ENCODE measurements at places on chromosomes 7 and 10.

DNA sequence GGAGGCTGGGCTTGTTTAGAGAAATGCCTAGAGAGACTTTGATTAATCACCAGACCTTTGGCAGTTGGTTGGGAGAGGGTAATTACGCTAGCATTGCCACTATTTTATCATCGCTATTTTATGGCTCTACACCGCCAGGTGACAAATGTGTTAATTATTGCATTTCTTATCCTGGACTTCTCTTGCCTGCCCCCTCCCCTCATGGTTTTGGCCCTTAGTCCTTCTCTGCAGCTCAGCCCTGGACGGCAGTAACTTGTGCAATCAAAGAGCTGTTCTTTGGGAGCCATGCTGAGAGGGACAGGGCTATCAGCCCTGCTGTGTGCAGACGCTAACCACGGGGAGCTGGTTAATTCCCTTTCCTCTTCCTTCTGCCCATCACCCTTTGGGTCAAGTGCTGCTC, 585.0 kb downstream of the AUTS2 start:
- no peak for DNase-seq

GRCh38 chr10:70562036-70562755, 40.3 kb downstream of the PRF1 start:
- no peak for DNase-seq

DNA sequence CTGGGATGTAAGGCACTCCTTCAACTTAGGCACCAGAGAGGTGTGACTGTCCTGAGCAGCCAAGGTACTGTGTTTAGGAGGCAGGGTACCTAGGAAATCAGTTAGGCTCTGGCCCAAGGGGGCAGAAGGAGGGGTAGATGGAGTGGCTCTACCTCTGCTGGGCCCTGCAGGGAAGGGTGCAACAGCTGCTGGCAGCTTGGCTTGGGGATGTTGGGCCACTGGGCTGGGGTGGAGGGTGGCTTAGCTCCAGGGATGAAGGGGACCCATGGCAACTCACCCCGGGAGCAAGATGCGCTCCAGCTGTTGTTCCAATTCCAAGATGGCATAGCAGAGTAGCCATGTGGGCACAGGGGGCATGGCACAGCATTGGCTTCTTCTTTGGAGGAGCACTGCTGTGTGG, 42.1 kb downstream of the NEURL1 start:
- DNase-seq: no peak

DNA sequence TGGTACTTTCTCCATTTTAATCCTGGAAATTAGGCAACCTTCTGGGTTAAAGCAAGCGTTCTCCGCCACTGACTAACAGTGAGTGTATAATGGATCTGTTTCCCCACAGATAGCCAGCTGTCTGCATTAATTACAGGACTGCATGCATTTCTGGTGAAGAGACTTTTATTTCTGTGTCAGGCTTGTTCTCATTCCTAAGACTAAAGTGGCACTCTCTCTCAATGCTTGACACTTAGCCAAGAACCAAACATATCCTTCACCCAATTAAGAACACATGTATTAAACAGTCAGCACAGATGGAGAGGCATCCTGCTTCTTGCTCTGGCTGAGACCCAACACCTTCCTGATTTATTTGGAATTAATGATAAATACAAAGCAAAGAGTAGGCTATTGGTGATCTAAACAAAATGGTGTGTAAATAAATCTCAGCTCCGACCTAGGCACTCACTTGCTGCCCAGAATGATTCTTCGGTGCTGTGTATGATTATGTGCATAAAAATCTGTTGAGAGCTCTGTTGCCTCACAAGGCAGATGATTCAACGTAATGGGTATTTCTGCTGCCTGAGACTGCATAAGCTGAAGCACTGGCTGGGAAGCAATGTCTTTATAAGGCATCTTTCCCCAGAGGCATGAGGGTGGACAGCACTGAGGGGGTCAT, 16.8 kb downstream of the CALU start:
- DNase-seq: no peak

DNA sequence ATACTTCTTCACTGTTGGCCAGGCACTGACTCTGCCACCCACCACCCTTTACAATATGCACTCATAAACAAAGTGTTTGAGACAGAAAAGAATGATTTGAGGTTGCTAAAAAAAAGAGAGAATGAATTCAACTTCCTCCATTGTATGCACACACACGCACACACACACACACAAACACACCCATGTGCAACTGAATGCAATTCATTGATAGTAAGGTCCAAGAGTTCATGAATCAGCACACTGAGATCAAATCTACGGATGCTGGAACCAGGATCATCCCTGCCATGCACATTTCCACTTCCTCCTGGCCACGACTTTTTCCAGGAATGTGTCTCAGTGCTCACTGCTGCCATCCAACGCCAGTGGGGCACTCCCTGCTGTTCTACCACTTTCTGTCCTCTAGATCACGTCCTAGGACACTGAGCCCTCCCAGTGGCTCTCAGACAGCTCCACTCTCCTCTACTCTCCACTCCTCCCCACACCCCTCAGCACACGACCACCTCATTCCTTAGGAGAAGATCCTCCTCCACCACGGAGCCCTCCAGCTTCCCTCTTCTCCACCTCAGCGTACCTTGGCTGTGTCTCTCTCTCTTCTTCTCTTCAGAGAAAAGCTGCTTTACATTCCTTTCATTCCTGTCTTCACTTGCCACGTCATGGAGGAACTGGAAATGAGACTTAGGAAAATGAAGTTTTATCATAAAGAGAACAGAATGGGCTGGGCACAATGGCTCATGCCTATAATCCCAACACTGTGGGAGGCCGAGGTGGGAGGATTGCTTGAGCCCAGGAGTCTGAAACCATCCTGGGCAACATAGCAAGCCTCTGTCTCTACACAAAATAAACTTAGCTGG, 12.0 kb upstream of the TMEM213 start:
- no peak for DNase-seq

- no peak for DNase-seq
Measured at GRCh38 chr7:72446591-72447462, 34.7 kb upstream of the CALN1 start.

DNA sequence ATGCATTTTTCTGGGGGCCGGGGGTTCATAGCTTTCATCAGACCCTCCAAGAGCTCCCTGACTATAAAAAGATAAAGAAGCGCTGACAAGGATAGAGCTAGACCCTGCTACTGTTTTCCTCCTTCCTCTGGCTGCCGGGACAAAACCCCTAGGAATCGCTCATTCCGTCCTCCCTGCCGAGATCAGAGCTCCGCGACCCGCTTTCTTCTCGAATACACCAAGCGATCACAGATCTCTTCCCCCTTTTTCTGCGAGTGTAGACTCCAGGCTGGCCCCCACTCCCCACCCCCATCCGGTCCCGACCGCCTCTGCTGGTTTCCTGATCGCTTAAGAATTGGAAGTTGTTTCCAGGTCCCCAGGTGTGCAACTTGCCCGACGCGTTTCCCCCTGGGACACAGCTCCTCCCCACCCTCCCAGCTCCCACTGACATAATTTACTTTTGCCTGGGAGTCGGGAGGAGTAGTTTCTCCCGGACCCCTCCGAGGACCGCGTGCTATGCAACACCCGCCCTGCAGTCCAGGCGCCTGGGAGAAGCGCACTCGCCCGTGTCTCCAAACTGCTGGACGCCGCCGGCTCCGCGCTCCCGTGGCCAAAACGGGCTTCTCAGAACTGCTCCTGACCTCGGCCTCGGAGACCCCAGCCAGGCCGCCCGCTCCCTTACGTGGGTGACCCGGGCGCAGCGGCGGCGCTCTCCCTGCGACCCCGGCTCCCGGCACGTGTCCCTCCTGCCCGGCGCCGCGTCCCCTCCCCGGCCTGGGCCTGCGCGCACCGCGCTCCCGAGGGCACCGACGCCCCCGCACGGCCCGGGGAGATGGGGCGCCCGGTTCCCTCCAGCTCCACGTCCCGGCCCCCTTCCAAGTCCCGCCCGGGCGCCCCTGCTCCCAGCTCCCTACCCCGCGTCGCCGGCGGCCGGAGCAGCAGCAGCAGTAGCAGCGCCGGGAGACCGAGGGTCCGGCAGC, 552 bp downstream of the IL15RA start:
- peak; percentile 29 for DNase-seq

- no peak for DNase-seq
Measured at GRCh38 chr10:32005050-32005449, 51.2 kb downstream of the KIF5B start.

DNA sequence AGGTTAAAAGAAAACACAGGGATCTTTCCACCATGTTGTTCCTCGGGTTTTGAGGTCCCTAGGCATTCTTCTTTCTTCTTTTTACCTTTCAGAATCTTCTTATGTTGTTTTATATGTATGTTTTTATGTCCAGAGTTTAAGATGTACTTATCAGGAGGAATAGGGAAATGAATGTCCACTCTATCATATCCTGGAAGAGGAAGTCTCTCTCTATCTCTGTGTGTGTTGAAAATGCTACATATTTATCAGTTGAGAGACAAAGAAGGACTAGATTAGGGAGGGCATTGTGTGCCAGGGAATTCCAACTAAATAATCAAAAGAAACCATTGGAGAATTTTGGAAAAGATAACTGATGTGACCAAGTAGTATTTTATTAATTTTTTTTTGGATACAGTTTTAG, 200.5 kb upstream of the POT1 start:
- DNase-seq: no peak

DNA sequence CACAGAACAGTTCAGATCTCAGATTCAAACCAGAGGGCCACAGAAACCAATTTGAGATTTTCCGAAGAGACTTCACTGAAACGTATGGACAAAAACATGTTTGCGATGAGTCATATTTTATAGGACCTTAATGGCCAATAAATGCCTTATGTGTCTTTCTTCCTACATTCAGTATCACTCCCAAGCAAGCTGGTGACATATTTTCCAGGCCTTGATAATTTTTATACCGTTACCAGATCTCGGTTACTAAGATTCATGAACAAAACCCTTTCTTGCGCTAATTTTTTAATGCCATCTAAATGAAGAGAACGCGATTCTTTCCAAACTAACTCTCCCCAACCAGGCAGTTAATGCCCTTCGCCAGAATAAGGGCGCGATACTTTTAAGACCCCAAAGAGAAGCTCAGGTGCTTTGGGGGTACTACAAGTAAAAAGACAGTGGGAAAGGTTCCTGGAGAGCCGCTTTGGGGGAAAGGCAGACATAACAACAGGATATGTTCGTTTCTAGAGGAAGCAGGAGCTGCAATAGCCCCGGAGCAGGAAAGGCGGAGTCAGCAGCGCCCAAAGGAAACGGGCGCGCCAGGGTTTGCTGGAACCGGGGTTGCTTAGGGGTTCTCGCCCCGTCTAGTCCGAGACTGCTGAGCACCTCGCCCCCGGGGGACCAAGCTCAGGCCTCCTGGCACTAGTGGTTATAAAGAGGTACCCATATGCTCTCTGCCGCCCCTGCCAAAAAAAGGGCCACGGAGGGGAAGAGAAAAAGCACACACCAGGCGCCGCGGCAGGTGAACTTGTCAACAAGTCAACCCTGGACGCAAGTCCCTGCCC, 884 bp downstream of the ICA1 start:
- no peak for DNase-seq

GRCh38 chr10:96641396-96642295, 54.8 kb upstream of the TM9SF3 start:
- no peak for DNase-seq

DNA sequence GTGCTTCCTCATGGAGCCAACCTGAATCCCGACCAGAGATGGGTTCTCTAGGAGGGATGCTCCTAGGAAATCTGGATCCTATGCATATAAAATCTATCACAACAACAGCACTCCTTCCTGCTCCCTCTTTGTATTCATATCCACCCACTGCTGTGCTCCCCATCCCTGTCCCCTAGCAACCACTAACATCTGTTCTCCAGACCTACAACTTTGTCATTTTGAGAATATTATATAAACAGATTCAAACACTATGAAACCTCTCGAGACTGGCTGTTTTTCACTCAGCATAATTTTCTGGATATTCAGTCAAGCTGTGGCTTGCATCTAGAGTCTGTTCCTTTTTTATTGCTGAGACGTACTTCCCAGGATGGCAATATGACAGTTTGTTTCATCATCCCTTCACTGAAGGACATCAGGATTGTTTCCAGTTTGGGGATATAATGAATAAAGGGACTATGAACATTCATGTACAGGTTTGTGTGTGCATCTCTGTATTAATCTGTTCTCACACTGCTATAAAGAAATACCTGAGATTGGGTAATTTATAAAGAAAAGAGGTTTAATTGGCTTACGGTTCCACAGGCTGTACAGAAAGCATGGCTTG, 36.0 kb upstream of the PRR15 start:
- DNase-seq: no peak

- no peak for DNase-seq
Measured at GRCh38 chr7:102284891-102285539, 1.7 kb upstream of the SH2B2 start.

DNA sequence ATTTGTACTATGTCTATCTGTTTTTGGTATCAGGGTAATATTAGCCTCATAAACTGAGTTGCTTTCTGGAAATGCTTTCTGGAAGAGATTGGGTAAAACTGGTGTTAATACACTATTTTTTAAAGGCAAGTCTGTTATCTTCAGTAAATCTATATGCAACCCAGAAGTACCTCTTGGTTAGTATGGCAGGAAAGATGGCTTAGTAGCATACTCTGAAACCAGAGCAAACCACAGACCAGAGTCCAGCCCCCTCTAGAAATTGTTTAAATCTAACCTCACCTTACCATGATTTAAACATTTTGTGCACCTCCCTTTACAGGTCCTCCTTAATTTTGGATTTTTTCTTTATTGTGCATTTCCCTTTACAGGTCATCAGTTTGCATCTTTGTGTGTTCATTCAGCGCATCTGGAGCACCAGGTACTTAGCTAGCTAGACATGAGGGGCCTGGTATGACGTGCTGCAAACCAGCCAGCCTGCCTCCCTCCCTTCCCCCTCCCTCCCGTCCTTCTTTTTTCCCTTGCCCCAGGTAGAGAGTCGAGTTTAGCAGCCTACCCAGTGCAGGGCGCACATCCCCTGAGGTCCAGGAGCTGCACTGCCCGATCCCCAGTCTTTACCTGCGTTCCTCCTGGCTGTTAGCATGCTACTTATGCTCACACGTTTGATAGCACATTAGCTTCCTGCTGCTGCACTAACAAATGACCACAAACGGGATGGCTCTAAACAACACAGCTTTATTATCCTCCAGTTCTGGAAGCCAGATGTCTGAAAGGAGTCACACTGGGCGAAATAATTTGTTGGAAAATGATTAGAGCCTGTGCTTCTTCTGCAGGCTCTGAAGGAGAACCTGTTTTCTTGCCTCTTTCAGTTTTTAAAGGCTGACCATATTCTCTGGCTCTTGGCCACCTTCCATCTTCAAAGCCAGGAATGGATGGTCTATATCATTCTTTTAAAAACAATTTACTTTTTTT, 299.9 kb upstream of the HABP2 start:
- no peak for DNase-seq

- DNase-seq: no peak
Measured at GRCh38 chr7:102395592-102395872, 631 bp upstream of the PRKRIP1 start.

GRCh38 chr10:52778511-52779392, 6.2 kb upstream of the MBL2 start:
- no peak for DNase-seq

DNA sequence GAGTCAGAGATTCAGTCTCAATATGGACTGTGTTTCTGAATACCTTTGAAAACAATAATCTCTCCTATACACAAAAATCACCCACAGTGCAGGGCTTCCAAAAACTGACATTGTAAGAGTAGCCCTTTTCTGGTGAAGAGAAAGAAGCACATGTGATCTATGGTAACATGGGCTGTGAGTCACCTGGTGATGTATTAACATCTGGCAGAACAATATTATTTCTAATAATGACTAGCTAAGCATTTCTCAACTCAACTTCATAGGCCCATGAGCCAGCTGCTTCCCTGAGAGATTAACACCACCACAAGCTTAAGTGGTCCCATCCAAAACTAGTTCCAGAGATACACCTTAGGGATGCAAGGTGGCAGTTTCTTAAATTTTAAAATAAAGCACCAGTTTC, 331.0 kb upstream of the NRP1 start:
- no peak for DNase-seq

GRCh38 chr10:44952779-44953231, 6.8 kb upstream of the RASSF4 start:
- no peak for DNase-seq
